ENCODE measurements at places on chromosomes 2 and 18.

DNA sequence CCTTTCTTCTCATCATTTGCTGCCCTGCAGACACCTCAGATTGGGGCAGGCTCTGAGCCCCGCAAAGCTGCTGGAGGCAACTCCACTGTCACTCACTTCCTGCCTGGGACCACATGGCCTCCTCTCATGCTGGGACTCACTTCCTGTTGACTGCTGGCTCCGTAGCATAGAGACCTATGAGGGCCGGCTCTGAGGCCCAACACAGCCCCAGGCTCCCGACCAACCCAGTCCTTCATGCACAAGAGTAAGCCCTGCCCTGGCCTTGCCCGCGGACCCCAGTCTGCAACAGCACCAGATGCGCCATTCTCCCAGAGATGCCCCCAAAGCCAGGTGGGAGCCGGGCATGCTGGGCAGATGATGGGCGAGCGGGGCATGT lies 55.7 kb downstream of the DNMT3A start:
- peak; percentile 76 for DNase-seq

DNA sequence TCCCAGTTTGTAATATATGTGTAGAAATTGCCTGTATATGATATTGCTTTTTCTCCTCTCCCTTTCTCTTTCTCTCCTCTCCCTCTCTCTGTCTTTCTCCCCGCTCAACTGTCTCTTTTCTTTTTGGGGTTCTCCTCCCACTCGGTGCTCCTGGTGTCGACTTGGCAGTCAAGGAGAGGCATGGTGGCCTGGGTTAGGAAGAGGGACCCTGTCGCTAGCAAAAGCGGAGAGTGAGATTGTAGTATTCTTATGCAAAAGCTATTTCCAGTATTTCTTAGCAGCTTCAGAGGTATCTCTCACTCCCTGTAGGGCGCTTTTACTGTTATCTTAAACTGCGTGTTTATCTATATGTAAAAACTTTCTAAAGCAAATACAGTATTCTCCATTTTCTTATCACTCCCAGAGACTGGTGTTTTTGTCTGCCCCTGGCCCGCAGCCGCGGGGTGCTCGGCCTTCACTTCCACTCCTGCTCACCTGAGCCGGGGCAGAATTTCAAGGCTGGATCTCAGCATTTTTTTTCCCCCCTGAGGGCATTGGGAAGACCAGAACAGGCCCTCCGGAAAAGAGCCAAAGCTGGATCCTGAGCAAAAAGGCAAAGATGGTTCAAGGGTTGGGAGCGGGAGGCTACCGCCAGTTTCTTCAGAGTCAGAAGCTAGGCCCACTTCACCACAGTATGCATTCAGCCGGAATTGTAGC lies 4.3 kb downstream of the SIX3 start:
- DNase-seq: no peak

DNA sequence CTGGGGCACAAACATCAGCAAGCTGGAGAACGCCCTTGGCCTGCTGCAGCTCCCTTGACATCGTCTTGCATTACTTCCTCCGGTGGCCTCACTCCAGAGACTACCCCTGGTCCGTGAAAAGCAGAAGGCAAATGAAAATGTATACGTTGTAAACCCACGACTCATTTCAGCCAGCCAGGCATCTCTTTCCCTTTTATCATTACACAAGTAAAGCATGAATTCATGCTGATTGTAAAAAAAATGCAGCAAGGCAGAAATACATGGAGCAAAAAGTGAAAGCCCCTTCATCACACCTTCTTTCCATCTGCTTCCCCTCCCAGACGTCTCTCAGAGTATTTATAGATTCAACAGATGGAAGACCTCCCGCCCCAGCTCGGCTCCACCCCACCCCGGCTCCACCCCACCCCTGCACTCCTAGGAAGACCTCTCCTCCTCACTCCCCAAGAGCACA lies 41.6 kb upstream of the RALBP1 start:
- DNase-seq: no peak

DNA sequence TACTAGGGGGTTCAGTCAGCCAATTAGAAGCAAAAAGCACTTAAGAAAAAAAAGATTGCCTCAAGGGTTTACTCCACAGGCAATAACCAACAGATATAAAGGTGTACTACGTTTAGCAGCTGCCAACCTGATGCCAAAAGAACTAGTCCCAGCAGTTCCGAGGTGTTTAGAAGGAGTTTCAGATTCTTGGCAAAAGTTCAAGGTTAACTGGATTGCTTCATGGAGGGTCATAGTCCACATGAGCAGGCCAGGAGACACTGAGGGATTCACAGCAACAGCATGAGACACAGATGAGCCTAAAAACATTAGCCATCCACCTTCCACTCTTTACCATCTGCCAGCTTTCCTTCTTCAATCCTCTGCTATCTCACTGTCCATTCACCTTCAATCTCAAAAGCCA lies 4.9 kb upstream of the DNAH7 start:
- no peak for DNase-seq

GRCh38 chr2:134136731-134137130 lies 117.1 kb upstream of the MGAT5 start:
- no peak for DNase-seq

GRCh38 chr2:194750926-194751325 lies 906.1 kb upstream of the SLC39A10 start:
- no peak for DNase-seq

GRCh38 chr18:62384610-62385097 lies 59.5 kb downstream of the TNFRSF11A start:
- DNase-seq: no peak

GRCh38 chr2:138842341-138842740 lies 62.2 kb upstream of the NXPH2 start:
- no peak for DNase-seq

- no peak for DNase-seq
Measured at GRCh38 chr18:57243624-57244179, 96.8 kb downstream of the BOD1L2 start.

GRCh38 chr2:147657086-147658000 lies 187.5 kb upstream of the ACVR2A start:
- DNase-seq: no peak

GRCh38 chr18:34909637-34910364 lies 131.4 kb upstream of the MAPRE2 start:
- DNase-seq: no peak

Data from CD4-positive, alpha-beta T cell treated with Interleukin-2 at 100 ng/mL for 4 hours (primary cell).